NCI-H2081 treated with DMSO at 0.1 percent for 48 hours (cell line): ENCODE measurements at places on chromosomes 4 and X.

DNA sequence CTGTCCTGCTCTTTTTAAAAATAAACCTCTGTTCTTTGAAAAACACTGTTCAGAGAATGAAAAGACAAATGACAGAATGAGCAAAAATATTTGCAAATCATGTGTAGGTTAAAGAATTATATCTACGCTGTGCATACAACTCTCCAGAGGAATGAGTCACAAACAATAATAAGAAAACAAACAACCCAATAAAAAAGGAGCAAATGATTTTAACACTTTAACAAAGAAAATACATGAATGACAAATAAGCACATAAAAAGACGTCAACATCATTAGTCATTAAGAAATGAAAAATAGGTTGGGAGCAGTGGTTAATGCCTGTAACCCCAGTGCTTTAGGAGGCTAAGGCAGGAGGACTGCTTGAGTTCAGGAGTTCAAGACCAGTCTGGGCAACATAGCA, 21.1 kb upstream of the LRCH2 start:
- no peak for DNase-seq

GRCh38 chr4:135833529-135833928, 1631.9 kb upstream of the PABPC4L start:
- no peak for DNase-seq

DNA sequence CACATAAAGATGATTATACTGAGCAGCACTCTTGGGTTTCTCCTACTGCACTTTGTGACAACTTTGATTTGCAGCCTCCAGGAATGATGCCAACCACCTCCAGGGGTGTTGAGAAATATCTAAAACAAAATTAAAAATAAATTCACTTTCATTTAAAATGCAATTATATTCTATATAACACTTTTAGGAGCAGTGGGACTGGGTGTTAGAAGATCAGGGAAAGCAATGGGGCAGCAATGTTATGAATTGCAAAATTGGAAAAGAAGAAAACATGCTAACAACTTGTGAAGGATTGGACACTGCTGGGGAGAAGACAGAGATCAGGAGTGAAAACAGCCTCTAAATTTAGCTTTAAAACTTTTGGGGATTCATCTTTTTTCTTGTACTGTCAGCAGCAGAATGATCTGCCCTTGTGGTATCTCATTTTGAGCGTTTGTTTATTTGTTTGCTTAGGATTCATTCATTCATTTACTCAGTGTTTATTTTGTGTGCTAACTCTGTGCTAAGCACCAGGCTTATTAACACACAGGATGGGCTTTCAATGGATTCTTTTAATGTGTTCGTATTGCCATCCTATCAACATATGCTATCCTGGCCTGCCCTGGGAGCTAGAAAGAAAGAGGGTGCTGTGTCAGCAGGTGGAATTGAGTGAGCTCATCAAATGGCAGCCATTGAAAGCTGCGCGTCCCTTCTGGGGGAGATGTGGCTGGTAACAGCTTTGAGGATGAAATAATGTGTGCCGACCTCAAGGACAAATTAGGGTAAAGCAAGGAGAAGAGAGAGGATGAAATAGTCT, 96.5 kb downstream of the FRMPD4 start:
- no peak for DNase-seq

DNA sequence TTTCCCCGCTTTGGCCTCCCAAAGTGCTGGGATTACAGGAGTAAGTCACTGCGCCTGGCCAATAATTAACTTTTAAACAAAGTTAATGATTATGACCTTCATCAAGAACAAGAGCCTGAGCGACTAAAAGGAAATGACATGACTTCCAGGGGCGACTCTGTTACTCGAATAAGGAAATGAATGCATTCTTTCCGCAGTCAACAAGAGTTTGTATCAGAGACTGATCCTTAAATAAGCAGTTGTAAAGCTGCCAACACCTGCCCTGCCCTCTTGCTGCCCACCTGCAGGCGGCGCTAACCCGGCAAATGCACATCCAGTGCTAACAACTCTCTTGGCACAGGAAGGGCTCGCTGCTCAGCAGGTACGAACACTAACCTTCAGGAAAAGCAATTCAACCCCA, 27.3 kb downstream of the WDR1 start:
- no peak for DNase-seq

DNA sequence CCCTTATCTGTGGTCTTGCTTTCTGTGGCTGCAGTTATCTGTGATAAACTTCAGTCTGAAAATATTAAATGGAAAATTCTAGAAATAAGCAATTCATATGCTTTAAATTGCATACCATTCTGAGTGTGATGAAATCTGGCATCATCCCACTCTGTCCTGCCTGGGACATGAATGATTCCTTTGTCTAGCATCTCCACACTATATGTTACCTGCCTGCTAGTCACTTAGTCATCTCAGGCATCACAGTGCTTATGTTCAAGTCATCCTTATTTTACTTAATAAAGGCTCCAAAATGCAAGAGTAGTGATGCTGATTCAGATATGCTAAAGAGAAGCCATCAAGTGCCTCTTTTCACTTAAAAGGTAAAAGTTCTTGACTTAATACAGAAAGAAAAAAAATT, 14.3 kb upstream of the RAB9B start:
- DNase-seq: no peak

GRCh38 chr4:1978226-1978625, 30.5 kb downstream of the NELFA start:
- no peak for DNase-seq

DNA sequence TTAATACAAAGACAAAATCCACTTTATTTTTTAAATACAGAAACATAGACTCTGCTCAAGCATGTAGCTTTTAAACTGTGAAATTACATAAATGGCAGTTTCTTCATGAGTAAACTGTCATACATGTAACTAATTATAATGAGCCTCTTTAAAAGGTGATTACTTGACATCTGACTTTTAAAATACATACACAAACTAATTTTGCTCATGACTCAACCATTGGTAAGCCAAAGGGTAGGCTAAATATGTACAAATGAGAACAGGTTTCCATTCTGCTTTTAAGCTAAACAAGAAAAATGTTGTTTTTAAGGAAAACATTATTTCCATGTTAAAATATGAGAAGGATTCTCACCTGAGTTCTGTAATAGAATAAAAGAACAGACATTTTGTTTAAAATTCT, 27.9 kb downstream of the CAMK2D start:
- DNase-seq: no peak

- DNase-seq: no peak
These were observed 126.9 kb downstream of the CPZ start for GRCh38 chr4:8719421-8719820.

DNA sequence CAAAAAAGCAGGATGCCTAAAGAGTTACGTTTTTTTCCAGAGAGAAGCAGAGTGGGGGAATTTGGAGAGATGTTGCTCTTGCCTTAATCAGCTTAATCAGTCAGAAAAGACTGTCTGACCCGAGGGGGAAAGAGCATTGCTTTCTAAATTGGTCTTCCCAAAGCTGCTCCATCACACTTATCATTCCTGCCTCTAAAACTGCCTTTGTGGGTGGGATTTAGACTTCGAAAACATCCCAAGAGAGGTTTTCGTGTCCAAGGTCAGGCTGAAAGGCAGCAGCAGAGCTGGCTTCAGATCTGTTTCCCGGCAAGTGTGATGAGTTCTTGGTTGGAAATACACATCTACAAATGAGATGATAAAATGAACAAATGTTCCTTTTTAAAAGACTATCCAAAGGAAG, 155.2 kb downstream of the SH2D1A start:
- no peak for DNase-seq

- no peak for DNase-seq
These were observed 13.0 kb downstream of the PPP1R3F start for GRCh38 chrX:49282647-49283011.

DNA sequence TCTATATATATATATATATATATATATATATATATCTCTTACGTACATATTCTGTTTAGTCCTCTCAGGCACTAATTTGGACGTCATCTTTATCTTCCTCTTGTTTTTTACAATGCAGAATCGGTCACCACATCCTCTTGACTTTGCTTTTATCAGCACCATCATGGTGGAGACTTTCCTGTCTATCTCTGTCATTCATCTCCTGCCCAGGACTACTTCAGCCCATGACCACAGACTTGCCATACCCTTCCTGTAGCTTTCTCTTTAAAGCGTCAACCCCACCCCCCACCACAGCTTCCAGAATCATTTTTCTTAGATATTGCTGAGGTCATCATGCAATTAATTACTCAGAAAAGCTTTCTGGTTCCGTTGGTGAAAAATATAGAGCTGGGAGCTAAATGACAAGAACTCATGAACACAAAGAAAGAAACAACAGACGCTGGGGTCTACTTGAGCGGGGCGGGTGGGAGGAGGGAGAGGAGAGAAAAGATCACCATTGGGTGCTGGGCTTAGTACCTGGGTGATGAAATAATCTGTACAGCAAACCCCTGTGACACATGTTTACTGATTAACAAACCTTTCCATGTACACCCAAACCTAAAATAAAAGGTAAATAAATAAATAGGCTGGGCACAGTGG, 30.5 kb upstream of the PRKX start:
- DNase-seq: no peak

DNA sequence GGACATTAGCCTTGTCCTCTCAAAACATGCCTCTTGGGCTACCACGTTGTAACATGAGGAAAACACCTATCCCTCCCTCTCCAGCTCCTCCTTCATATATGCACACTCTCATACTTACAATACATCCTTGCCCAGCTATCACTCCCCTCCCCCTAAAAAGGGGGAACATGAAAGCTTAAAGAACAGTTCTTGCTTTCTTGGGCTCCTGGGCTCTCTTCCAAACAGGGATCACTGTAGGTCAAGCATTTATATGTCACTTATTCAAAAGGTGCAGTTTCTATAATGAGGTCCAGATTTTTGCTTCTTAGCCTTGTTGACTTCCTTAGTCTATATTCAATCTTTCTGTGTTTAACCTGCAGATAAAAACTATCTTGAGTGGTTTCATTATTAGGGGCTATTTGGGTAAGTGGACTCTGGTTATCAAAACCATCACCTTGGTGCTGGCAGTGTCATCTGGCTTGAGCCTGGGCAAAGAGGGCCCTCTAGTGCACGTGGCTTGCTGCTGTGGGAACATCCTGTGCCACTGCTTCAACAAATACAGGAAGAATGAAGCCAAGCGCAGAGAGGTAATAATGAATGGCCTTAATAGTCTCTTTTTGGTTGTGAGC, 119.4 kb downstream of the AKAP4 start:
- DNase-seq: no peak

DNA sequence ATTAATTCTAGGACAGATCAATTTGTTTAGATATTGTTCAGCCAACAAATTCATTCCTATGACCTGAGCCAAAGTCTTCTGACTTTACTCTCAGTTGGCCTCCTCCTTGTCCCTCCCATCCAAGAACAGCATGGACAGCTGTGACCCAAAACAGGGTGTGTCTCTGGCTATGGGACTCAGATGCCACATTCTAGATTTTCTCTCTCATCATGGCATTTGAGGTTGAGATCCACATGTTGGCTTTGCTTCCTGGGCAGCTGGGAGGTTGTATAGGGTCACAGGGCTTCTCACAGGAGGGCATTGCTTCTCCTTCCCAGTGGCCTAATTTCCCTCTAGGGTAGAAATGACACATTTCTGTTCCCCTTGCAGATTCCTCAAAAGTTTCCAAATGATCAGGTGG, 22.6 kb upstream of the EGF start:
- no peak for DNase-seq

DNA sequence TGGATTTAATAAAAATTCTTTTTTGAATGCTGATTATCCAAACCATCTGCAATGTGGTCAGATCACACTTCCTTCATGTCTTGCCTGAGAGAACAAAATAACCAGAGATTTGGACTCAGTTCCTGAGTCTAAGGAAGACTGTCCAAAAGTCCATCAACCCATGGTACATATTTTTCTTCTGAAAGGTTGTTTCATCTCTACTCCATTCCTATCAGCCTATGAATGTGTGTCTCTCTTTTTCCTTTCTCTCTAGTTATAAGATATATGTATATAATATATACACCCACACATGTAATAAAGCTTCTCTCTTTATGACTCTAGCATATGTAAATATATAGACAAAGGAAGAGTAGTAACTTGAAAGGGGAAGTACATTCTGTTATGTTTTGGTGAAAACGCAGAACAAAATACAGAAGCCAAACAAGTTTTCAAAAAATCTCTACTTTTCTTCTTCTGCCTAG, 226.9 kb downstream of the ARHGAP24 start:
- DNase-seq: no peak

DNA sequence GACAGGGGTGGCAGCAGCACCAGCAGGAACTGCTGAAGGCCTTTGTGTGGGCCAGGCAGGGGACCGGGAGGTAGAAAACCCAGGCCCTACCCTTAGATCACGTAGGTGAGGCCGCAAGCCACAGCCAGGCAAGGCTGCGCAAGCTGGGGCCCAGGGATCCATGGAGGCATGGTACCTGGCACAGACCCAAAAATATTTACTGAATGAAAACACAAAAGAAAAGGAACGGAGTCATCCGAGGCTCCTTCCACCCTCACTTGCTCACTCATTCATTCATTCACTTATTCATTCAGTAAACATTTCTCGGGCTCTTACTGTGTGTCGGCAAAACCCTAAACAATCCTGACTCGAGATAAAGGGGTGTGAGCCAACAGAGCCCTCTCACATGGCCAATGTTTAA, 102.3 kb downstream of the BCOR start:
- DNase-seq: no peak

DNA sequence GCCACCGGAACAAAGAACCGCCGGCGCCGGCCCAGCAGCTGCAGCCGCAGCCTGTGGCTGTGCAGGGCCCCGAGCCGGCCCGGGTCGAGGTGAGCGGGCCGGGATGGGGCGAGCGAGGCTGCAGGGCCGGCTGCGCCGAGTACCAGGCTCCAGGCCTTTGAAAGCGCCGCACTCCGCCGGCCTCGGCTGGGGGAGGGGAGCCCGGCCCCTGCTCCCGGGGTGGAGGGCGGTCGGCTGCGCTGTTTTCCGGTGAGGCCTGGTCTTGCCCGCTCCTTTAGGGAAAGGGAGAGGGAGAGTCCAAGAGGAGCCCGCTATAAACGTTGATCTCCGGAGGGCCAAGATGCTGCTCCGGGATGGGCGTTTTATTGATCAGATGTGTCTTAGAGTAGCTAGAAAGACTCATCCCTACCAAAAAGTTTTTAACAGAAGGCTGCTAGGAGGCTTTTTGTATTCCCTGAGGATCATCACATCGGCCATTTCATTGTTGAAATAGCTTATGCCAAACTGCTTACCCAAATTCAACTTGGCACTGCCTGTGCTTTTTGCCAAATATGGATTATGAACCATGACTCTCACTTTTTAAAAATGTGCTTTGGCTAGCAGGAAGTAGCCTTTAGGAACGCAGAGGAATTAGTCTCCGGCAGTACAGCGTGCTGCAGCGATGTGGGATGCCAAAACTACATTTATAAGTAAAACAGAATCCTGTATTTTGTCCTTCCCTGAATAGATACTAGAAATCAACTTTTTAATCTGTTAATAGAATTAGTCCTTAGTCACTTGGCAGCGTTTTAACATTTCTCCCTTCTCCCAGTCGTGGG, 760 bp downstream of the TMEM165 start:
- DNase-seq: no peak

GRCh38 chr4:135383356-135384288, 1182.0 kb upstream of the PABPC4L start:
- DNase-seq: no peak

GRCh38 chrX:72576141-72576894, 3.7 kb upstream of the HDAC8 start:
- DNase-seq: no peak
